ENCODE measurements at places on chromosomes 3 and 15.

- DNase-seq: no peak
These were observed 80.0 kb upstream of the MRPS22 start for GRCh38 chr3:139263798-139264197.

- no peak for DNase-seq
These were observed 4.6 kb downstream of the OR5K3 start for GRCh38 chr3:98395101-98395500.

DNA sequence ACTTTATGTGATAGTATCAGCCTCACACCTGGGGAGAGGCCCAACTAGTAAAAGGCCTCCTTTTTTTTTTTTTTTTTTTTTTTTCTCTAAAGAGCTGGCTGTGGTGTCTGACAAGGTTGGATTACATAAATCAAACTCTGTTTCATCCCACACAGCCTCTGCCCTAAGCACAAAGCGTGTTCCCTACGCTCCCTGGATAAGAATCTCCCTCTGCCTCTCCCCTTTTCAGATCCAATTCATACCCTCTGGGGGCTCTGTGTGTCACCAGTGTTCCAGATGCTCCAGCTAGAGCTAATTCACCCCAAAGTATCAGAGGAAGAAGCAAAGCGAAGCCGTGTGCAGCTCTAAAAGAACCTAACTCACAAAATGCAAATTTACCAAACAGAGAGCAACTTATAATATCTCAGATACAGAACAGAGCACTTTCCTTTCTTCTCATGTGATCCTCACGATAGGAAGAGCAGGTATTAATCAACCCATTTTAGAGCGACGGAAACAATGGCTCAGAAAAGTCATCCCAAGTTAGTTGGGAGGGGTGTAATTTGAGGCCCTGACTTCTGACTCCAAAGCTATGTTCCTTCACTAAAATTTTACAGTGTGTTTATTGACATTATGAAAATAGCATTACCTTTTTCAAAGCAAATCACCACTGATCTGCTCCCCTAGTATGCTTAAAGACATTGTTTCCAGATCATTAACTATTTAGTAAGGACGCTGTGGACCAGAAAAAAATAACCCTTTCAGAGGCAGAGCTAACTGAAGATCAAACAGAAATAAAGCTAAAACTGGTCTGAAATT, 12.4 kb downstream of the BMF start:
- DNase-seq: no peak

GRCh38 chr15:75203908-75204263, 2.2 kb downstream of the C15orf39 start:
- DNase-seq: no peak

- DNase-seq: peak; percentile 53
These were observed 258.9 kb downstream of the UACA start for GRCh38 chr15:70504299-70504951.

DNA sequence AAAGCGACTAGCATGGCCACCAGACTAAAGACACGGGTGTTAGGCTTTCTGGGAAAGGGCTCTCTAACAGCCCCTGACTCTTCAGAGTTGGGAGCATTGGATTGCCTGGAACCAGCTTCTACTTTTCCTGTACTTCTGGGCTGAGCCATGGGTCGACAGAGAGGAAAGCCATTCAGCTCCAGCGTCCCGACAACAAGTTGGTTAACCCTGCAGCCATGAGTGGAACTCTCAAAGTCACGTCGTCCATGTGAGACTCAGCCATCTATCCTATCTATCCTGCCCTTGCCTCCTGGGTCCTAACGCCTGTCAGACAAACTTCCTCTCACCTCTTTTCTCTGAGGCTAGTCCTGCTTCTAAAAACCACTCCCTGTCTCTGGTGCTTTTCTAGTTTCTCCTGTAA, 32.6 kb upstream of the TBC1D5 start:
- DNase-seq: no peak

GRCh38 chr3:141100531-141101320, 49.6 kb downstream of the SPSB4 start:
- DNase-seq: no peak

DNA sequence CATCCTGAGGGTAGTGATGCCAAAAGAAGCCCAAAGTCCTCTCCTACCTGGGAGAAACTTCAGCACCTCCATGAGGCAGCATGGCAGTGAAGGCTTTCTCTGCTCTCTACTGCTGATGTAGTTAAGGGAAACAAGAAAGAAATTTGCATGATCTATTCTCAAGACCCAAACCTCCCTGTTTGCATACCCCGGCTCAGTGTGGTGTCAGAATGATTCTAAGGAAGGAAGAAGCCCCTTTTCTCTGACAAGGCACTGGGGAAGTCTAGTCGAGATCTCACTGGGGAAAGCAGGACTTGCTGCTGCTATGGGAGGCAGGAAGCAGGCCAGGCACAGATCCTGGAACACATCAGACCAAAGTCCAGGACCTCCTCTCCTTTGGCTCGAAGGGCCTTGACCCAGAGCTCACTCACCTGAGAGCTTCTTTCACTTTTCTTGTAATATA, 89.4 kb upstream of the ICE2 start:
- DNase-seq: no peak

- DNase-seq: no peak
These were observed 476.6 kb upstream of the TGFBR2 start for GRCh38 chr3:30129765-30130164.

GRCh38 chr15:79136434-79137046, 46.0 kb upstream of the RASGRF1 start:
- DNase-seq: no peak

DNA sequence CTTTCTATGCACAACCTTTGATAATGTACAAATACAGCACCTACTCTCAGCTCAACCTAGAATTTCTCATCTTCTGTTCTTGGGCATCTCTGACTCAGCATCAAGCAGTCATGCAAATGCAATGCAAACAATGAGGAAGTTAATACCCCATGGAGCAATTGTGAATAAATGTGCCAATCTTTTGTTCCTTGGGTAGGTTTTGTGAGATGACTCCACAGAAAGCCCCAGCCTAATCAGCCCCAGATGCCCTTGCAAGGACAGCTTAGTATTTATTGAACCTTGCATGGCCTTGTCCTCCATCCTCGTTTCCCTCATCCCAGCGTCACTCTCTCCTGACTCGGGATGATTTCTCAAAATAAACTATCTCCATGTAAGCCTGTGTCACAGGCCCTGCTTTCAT, 494.7 kb upstream of the NECTIN3 start:
- DNase-seq: no peak

DNA sequence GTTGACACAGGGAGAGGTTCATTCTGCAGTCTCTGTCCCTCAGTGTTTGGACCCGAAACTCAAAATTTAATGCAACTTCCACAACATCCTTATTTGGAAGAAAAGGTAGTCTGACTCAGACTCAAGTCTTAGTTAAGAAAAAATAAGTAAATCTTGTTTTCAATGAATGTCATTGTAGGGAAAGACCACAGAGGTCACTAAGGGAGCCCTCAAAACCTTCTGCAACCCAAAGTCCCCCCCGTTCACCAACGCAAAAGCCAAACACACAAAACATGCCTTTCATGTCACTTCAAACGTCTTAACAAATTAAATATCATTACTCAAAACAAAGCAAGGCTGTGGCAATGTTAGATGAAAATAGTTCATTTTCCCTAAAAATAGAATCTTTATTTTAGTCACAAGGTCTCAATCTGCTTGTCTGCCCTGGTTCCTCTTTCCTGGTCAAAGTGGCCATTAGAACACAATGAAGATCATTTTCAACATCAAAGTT, 20.9 kb upstream of the SSUH2 start:
- no peak for DNase-seq

GRCh38 chr3:137845194-137845593, 81.1 kb downstream of the SOX14 start:
- DNase-seq: no peak

- no peak for DNase-seq
These were observed 438.7 kb upstream of the KCNMB2 start for GRCh38 chr3:178097576-178097975.

GRCh38 chr3:14141602-14142341, 16.9 kb downstream of the TMEM43 start:
- DNase-seq: no peak

GRCh38 chr3:50447290-50447840, 56.1 kb downstream of the CACNA2D2 start:
- DNase-seq: peak; percentile 45

- peak; percentile 73 for DNase-seq
These were observed 127.0 kb downstream of the KLHL25 start for GRCh38 chr15:85667491-85668424.

DNA sequence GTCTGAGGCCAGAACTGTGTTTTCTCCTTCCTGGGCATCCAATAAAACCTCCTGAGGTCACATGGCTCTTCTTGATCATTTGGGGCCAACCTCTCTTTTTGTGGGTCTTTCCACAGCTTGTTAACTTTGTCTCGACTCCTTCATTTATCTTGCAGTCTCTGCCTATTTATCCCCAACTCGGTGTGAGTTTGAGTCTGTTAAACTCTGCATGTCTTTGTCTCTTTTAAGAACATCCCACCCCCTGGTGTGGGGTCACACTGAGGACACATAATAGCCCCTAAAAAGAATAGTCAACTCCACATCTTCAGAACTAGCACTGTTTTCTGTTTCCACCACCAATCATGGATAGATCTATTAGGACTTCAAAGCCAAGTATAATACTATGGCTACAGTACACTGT, 187.2 kb downstream of the TLE3 start:
- DNase-seq: no peak

DNA sequence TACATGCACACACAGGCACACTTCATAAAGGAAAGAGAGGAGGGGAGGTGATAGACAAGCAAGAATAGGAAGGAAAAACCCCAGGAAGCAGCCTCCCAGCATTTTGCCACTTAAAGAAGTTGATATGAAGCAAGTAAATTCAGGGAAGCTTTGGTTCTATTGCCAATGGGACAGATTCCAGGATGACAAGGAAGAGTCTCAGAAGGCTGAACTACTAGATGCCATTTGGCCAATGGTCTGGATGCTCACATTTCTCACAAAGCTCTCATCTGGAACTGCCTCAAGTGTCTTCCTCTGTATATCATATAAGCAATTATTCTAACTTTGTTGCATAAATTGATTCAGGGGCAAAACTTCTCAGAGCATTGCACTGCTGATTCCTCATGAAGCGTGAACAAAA, 78.8 kb upstream of the STRIT1 start:
- DNase-seq: no peak

GRCh38 chr3:5016211-5017161, 37.2 kb downstream of the BHLHE40 start:
- DNase-seq: peak; percentile 56

DNA sequence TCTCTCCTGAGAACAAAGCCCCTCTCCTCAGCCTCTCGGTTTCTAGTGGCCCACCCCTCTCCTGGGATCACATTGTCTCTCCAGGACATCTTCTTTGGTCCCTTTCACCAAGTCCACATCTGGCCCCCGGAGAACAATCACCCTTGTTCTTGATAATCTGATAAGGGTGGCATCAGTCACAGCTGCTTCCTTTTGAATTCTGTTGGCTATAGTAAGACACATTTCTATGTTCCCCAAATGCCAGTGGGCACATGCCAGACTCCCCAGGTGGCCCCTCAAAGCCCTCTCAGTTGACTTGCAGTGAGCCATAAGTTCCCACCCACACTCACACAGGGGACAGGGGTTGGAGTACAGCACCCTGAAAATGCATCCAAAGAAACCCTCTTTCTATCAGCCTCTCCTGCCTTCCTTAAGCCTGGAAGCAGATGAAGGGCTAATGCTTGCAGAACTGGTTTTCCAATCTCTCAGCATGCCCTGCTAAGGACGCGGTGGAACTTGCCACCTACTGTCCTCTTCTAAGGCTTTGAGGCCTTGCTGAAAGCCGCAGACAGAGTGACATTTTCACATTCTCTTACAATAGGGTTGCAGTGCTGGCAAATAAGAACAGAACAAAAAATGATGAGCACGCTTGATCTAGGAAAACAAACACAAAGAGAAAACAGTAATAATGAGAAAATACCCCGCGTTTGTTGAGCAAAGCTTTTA, 101.3 kb upstream of the SLCO3A1 start:
- no peak for DNase-seq

DNA sequence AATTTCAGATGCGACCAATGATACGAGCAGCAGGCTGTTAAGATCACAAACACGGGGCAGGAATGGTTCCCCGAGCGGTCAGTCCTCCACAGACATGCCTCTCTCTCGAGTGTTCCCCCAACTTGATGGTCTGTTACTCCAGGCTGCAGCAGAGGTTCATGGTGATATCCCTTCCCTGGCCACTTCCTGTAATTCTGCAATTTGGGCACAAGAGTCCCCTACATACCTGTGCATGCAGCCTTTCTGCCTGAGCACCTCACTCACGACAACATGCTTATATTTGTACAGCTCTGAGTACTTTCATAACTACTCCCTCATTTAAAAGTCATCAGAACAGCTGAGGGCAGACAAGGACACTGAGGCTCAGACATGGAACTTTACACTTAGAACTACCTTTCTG, 408.1 kb upstream of the NR2F2 start:
- no peak for DNase-seq

- DNase-seq: no peak
These were observed 86.7 kb downstream of the TBC1D5 start for GRCh38 chr3:17655743-17656142.

- DNase-seq: no peak
These were observed 34.8 kb downstream of the SUMF1 start for GRCh38 chr3:4432259-4432658.

DNA sequence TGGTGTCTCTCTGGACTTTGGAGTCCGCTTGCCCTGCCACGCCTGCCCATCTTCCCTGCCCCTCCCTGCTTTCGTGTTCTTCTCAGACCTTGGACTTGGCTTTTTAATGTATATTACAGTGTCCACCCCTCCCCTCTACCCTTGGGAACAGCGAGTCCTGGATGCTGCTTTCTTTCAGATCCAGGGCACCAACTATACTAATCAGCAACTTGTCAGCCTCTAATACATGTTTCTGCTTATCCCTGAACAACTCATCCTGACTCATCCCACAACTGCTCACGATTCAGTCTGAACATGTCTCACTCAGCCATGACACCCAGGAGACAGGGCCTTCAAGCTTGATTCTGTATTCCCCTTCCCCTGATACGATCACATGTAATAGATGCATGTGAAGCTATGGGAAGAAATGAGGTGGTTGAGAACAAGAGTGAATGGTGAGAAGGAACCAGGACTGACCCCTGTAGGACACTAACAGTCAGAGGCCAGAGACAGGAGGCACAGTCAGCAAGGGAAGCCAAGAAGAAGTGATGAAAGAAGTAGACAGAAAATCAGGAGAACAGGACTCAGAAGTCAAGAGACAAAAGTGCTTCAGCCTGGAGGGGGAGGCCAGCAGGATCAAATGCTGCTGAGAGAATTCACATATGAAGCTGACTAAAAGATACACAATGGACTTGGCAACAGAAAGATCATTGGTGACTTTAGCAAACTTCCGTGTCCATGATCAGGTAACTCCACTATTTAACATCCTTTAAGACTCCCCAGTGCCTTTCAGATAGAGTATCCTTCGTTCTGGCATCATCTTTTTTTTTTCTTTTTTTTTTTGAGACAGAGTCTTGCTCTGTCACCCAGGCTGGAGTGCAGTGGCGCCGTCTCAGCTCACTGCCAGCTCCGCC, 35.4 kb downstream of the BCL2L10 start:
- no peak for DNase-seq

- no peak for DNase-seq
These were observed 1.4 kb downstream of the PSMD6 start for GRCh38 chr3:64021922-64022321.

GRCh38 chr15:95035106-95035505, 803.7 kb downstream of the MCTP2 start:
- no peak for DNase-seq
